ENCODE measurements at places on chromosomes 2 and 18. TPM values are rescaled to one million over a fixed set of nuclear protein-coding genes. Genes with fewer than 3 reads are reported as not detected.

DLGAP1 gene
- total RNA-seq: not detected

PDCD1 gene
- 1.1 TPM for total RNA-seq

DNA sequence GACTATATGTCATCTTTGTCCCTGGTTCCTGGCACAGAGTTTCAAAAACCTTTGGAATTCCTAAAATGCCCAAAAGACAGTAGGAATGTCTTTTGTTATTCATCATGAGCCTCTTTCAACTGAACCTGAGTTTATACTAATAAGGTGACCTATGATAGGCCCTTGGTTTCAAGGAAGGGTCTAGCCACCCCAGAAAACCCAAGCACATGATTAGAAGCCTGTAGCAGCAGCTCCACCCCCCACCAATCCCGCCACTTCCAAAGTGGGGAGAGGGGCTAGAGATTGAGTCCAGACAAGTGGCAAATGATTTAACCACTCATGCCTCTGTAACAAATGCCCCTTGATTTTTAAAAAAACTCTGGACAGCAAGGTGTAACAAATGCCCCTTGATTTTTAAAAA lies 56.8 kb downstream of the ADD2 start:
- H3K4me3 ChIP-seq: no peak overlapping the region
- H3K36me3 ChIP-seq: no peaks in the 10 kb centered on the region
- no peak for DNase-seq
- H3K27me3 ChIP-seq: no peaks in the 10 kb centered on the region

- H3K36me3 ChIP-seq: no peaks in the 10 kb centered on the region
- peaks cover 3% of the 10 kb centered on the region for H3K27me3 ChIP-seq
- peaks cover 10% of the 10 kb centered on the region for H3K4me1 ChIP-seq
- no peak overlapping the region for H3K27ac ChIP-seq
Observed at GRCh38 chr2:216696321-216696720, 972 bp upstream of the IGFBP5 start.

THSD7B gene
- total RNA-seq: not detected

DCC gene
- total RNA-seq: not detected

PFN4 gene
- not detected for total RNA-seq

DNA sequence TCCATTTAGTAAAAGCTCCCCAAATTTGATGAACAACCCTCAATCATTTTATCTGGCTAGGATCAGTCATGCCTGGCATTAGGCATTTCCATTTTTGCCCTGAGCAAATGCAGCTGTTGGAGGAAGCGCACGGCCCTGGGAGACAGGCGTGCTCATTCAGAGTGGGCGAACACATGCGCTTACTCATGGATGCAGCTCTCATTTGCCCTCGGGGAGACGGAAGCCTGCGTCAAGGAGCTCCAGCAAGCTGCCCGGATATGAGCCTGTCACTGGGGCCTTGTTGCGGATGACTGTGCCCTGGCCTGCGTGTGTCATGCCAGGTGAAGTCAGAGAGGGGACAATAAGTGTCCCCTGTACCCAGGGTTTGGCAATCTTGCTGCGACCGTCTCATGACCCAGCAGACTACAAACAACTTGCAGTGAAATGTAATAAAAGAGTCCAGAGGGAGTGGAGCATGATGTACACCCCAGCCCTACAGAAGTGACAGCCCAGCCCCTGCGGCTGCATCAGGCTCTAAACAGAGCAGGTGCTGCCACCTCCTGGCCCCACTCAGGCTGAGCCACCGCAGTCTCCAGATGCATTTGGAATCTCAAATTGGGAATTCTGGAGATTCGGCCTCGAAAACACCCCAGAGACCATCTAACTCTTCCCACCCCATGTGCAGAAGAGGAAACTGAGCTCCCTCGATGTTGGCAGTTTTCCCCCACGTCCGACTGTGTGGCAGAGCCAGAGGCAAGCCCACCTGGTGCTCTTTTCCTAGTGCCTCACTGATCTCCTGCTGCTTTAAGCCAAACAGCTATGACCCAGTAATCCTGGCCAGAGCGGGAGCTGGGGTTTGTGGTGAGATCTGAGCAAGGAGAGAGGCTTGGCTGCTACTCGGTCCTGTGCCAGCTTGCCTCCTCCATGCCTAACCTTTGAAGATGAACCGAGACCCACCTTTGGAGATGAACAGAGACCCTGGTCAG lies 105.0 kb upstream of the ALK start:
- no peaks in the 10 kb centered on the region for H3K36me3 ChIP-seq
- H3K27me3 ChIP-seq: no peaks in the 10 kb centered on the region
- no peak for DNase-seq
- no peak overlapping the region for H3K27ac ChIP-seq
- H3K4me3 ChIP-seq: no peak overlapping the region
- no peaks in the 10 kb centered on the region for H3K4me1 ChIP-seq

GRCh38 chr2:234279637-234280036 lies 217.2 kb downstream of the ARL4C start:
- DNase-seq: no peak
- no peak overlapping the region for H3K27ac ChIP-seq
- no peak overlapping the region for H3K4me3 ChIP-seq

- no peaks in the 10 kb centered on the region for H3K36me3 ChIP-seq
- no peak overlapping the region for H3K4me3 ChIP-seq
- H3K27ac ChIP-seq: no peak overlapping the region
Observed at GRCh38 chr18:7232218-7232617, 1.3 kb downstream of the LRRC30 start.

BMP10 gene
- not detected for total RNA-seq

MERTK gene
- 1.3 TPM for total RNA-seq

DNA sequence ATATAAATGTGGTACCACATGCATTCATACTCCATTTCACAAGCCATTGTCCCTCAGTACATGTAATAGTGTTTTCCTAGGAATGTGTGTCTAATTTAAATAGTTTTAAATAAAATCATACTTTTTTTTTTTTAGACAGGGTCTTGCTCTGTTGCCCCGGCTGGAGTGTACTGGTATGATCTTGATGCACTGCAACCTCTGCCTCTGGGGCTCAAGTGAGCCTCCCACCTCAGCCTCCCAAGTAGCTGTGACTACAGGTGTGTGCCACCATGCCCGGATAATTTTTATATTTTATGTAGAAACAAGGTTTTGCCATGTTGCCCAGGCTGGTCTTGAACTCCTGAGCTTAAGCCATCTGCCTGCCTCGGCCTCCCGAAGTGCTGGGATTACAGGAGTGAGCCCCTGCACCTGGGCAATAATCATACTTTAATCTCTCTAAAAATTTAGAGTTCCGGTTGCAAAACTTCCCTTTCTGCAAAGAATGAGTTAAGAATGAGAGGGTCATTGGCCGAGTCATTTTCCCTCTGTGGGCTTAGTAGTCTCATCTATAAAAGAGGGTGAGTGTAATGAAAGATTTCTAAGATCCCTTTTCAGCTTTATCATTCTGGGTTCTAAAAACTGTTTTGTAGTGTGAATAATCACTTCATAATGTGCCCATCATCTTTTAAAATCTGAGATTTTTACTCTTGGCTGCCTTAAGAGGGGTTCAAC lies 116.0 kb upstream of the PELI1 start:
- no peak for DNase-seq
- H3K27ac ChIP-seq: no peak overlapping the region
- H3K36me3 ChIP-seq: no peaks in the 10 kb centered on the region
- peak overlapping the region; percentile 31 for H3K4me3 ChIP-seq
- H3K27me3 ChIP-seq: no peaks in the 10 kb centered on the region

GRB14 gene
- not detected for total RNA-seq

All from naive thymus-derived CD4-positive, alpha-beta T cell (primary cell).